ENCODE measurements at places on chromosomes 3 and 15.
A peak's percentile ranks its signal among the peaks of the same experiment; 100 is the strongest.

DNA sequence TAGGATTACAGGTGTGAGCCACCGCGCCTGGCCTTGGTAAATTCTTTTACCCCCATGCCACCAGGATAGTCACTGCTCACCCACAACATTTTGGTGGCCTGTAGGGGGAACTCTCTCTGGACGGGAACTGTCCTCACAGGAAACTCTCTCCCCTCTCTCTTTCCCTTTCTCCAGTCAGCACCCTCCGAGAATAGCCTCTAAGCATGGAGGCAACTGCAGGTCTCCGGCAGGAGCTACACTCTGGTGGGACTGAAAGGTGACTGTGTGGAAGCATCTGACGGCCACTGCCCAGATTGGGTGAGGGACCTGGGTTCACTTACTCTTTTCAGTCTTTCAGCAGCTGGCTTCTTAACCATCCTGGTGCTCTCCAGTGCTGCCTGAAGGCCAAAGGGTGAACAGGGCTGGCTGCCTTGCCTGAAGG, 21.3 kb downstream of the TRANK1 start:
- DNase-seq = no peak

DNA sequence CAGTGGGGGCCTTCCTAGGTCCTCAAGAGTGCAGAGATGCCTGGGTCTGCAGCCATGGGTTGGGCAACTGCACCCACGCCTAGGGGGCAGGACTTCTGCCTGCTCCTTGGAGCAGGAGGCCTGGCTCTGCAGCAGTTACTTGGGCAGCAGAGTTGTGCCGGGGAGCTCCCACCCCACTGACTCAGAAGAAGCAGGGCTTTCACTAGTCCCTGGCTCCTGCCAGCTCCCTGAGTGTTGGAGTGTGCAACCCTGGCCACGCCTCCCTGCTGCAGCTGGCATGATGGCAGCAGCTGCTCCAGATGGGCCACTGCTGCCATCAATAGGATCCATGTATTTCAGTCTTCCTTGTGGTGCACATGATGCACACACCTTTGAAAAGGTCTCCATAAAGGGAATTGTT, 40.6 kb upstream of the KCNH8 start:
- DNase-seq = no peak

- DNase-seq = no peak
These were observed 64.3 kb downstream of the FBN1 start for GRCh38 chr15:48581219-48581618.

GRCh38 chr3:178532476-178532875, 3.8 kb upstream of the KCNMB2 start:
- DNase-seq = peak; percentile 32

- no peak for DNase-seq
These were observed 6.1 kb upstream of the GJD2 start for GRCh38 chr15:34760909-34761308.

- no peak for DNase-seq
These were observed 258.9 kb upstream of the THBS1 start for GRCh38 chr15:39321977-39322376.

GRCh38 chr15:38625886-38626285, 61.3 kb upstream of the RASGRP1 start:
- no peak for DNase-seq

GRCh38 chr3:195200010-195200822, 70.7 kb downstream of the XXYLT1 start:
- no peak for DNase-seq

DNA sequence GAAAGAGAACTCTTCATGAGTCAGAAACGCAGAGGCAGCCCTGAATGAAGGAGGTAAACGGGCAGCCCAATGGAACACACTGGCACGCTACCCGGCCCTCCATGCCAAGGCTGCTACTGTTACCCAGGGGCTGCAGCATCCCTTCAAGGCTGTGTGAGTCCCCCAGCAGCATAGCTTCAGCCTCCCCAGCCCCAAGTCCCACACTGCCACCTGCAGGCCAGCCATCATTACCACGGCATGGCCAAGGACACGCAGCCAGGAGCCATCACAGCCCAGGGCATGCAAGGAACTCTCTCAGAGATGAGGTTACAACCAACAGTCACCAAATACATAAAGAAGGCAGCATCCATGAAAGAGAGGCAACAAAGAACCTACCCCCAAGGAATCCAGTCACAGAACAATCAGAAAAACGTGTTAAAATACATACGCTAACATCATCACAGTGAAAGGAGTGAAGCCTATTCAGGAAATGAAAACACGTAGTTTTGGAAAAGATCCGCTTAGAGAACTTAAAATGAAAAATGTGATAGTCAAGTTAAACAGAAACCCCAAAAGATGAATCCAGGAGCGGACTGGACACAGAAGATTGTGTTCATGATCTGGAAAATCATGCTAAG, 22.4 kb downstream of the PLA2G4F start:
- DNase-seq = peak; percentile 76

DNA sequence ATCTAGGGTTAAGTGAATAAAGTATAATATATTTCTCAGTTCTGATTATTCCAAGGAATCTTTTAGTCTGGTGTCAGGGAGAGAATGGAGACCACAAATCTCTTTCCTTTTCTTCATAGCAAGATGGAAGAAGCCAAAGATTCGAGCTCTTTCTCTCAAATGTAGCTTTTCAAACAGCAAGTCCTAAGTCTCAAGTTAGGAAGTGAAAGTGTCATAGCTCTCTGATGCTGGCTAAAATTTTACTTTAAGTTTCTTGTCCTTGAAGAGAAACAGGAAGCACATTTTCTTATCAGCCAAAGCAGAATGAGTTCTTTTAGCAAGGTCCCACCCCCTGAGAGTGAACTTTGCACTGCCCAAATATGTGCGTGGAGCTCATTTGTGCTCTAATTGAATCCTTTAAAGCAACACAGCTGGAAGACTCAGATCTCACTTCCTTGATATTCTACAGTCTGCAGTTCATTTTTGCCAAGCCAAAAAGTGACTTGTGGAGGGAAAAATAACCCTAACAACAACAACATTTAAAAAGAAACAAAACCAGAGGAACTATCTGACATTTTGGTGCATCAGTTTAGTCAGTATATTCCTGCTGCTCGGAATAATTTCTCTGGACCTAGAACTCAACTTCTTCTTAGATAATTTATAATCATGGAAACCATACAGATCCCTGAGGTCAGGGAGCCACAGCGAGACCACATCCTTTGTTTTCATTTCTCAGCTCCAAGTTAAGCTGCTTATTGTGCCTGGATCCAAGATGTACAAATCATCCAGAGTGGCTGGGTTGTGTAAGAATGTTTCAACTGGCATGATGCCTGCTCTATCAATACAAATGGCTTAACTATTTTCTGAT, 238.7 kb upstream of the P2RY1 start:
- no peak for DNase-seq

DNA sequence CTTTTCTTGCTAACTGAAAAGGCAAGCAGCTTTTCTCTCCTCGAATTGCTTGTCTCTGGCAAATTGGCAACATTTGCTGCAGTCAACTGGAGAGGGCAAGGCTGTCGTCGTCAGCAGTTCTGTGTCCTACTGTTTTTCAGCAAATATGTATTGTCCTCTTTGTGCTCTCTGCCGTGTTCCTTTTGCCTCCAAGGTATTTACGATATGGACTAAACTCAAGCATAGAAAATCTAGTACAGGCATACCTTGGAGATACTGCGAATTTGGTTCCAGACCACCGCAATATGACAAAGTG, 558 bp upstream of the SLC30A4 start:
- DNase-seq = no peak

DNA sequence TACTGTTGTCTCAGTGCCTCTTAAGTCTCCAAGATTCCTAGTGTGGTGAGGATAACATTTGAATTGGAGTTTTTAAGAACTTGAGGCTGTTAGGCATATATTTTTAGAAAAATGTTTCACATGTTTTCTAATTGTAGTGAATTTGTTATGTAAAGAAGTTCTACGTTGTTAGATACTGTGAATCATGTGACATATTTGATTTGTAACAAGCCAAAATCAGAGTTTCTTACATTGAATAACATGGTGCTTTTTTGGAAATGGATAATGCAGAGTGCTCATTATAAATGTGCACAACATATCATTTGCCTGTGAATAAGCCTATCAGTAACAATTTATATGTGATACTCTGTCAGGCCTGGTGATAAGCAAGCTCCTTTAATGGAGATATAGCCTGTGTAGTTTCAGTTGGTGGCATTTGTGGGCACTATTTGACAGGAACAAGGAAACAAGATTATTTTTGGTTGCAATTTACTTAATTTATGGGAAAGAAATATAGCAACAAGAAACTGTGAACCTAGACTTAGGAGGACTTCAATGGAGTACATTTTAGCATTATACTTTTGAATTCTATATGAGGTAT, 328.8 kb downstream of the ARPP21 start:
- no peak for DNase-seq

GRCh38 chr15:84697236-84697990, 18.5 kb downstream of the SEC11A start:
- DNase-seq = no peak

- DNase-seq = no peak
These were observed 16.7 kb upstream of the SH3GL3 start for GRCh38 chr15:83430441-83430840.

- DNase-seq = no peak
These were observed 115.7 kb upstream of the SLC24A5 start for GRCh38 chr15:48005077-48005476.

DNA sequence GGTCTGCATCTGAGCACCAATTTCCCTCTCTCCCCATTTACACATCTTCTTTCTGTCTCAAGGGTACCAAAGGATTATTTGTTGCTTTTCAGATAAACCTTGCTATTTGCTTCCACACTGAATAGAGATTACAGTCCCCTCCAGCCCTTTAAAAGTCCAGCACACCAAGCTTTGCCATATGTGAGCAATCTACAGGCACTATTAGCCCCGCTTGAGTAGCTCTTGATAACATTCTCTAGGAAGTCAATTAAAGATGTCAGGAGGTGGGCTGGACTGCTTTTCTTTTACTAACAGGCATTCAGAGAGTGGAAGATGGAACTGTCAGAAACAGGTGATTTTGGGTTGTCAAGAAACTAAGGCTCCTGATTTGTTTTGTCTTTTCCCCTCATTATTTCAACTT, 417.0 kb downstream of the ROBO2 start:
- no peak for DNase-seq

- peak; percentile 7 for DNase-seq
These were observed 997.8 kb upstream of the CFAP20DC start for GRCh38 chr3:60047426-60048200.

GRCh38 chr3:59566481-59566975, 516.7 kb upstream of the CFAP20DC start:
- DNase-seq = no peak

GRCh38 chr15:56053046-56053400, 59.6 kb upstream of the NEDD4 start:
- DNase-seq = no peak

GRCh38 chr3:10547841-10548783, 42.7 kb upstream of the ATP2B2 start:
- no peak for DNase-seq

- DNase-seq = no peak
These were observed 25.8 kb downstream of the ALS2CL start for GRCh38 chr3:46667657-46668056.

- no peak for DNase-seq
These were observed 197.1 kb upstream of the KBTBD8 start for GRCh38 chr3:66800941-66801545.

GRCh38 chr3:159366476-159366875, 564.6 kb downstream of the MFSD1 start:
- DNase-seq = no peak

DNA sequence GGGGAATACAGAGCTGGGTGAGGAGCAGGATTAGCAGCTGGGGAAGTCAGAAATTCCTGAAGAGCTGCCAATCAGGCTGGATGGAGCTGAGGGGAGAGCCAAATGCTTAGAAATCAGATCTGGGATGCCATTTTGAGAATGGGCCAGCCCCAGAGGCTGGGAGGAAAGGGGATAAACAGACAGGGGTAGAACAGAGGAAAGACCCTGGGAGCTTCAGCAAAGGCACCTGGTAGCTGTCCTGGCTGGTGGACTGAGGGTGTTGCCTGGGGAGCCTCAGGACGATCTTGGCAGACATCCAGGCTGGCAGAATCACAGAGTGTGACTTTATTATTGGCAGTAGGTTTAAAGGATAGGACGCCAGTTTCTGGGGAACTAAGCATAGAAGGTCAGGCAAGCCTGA, 97.8 kb downstream of the SQOR start:
- no peak for DNase-seq

GRCh38 chr3:125052624-125053303, 3.0 kb downstream of the HEG1 start:
- DNase-seq = peak; percentile 38

DNA sequence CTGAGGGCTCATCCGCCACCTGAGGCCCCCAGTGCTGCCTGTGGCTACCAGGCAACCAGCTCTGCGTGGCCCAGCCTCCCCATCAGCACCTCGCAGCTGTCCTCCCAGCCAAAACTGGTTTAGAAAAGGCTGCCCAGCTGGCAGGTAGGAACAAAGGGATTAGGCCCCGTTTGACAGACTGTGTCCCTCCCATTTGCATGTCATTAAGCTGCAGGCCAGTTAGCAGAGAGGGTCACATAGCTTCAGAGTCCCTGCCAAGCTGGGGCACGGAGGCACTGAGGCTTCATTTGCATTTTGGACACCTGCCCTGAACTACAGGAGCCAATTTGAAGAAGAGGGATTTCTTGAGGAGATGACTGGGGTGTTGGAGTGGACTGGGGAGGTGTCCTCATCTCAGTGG, 177.9 kb downstream of the TLE3 start:
- DNase-seq = no peak

DNA sequence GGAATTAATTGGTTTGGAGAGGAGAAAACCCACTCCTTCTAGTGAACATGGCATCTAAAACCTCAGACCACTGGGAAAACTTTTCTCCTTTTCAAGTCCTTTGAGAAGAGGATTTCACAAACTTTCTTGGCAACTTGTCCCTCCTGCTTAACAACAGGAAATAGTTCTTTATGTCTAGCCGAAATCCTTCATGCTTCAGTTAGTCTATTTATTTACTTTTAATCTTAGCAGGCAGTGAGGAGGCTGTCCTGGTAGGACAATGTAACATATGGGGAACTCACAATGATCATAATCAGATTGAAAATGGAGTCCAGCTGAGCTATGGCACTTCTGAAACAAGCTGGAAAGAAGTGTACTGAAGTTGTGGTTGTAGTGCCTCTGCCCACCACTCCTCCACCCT, 50.6 kb downstream of the KY start:
- no peak for DNase-seq

- DNase-seq = no peak
These were observed 102.1 kb downstream of the TGFBR2 start for GRCh38 chr3:30708472-30708871.

DNA sequence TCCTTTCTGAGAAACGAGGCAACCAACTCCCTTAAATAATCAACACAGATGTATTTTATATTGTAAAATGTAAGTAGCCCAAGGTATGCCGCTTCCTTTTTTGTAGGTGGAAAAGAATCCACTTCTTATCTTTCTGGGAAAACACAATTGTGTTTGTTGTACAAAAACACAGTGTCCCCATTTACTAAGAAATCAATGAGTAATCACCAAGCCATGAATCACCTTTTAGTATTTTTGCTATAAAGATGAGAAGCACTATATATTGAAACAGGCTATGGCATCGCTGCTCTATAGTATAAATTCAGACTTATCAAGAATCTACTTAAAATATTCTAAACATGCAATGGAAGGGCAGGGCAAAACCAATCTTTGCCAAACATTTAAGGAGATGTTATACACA, 104.0 kb downstream of the TNIK start:
- DNase-seq = no peak

- peak; percentile 1 for DNase-seq
These were observed 364.9 kb upstream of the RBMS3 start for GRCh38 chr3:28915741-28916500.

GRCh38 chr3:68793759-68794701, 138.3 kb downstream of the TAFA4 start:
- no peak for DNase-seq

GRCh38 chr3:23648326-23648995, 157.3 kb upstream of the UBE2E1 start:
- DNase-seq = no peak

All from NCI-H1436 (cell line).